ENCODE measurements at places on chromosomes 13 and 19. TPM values are rescaled to one million over a fixed set of nuclear protein-coding genes. Genes with fewer than 3 reads are reported as not detected.

Gene ELSPBP1
- total RNA-seq = not detected

Gene CRLF1
- total RNA-seq = 0.69 TPM

Gene NLRP5
- not detected for total RNA-seq

Gene UBE2L5
- not detected for total RNA-seq

Gene ZNF677
- 47.0 TPM for total RNA-seq
